ENCODE measurements at places on chromosomes 6 and 20.

DNA sequence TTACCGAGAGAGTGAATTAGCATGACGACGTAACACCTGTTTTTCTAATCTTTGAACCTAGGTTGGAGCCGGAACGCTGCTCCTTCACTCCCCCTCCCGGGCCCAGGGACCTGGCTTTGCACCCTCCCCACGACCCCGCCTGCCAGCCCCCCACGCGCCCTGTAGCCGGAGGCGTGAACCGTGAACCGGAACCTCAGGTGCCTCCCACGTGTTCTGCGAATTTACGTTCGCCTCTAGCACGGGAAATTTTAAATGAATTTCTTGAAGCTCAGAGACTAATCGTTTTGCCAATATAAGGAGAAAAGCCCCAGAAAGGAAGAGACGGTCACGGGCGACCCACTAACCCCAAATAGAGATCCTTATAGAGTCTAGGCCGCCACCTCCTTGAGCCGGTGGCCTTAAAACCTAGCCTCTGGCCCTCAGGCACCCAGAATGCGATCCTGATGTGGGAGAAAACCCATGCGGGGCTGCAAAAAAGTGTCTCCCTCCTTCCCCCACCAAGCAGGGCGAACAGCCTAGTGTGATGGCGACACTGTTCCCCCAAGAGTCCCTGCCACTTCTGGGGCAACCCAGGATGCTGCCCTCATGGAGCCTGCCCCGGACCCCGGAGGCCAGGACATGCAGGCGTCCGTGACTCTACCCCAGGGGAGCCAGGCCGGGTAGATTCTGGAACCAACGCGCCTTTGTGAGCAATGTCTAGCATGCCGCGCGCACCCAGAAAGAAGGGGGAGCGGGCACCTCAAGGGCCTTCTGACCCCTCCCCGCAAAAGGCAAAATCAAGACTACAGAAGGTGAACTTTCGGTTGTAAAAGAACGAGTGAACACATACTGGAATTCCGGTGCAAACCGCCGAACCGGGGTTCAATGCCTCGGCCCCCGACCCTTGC, 2.7 kb upstream of the SIM1 start:
- DNase-seq = no peak

GRCh38 chr6:107786179-107786578, 37.9 kb downstream of the SCML4 start:
- no peak for DNase-seq

- DNase-seq = no peak
Observed at GRCh38 chr20:36493051-36493800, 48.1 kb upstream of the MYL9 start.

DNA sequence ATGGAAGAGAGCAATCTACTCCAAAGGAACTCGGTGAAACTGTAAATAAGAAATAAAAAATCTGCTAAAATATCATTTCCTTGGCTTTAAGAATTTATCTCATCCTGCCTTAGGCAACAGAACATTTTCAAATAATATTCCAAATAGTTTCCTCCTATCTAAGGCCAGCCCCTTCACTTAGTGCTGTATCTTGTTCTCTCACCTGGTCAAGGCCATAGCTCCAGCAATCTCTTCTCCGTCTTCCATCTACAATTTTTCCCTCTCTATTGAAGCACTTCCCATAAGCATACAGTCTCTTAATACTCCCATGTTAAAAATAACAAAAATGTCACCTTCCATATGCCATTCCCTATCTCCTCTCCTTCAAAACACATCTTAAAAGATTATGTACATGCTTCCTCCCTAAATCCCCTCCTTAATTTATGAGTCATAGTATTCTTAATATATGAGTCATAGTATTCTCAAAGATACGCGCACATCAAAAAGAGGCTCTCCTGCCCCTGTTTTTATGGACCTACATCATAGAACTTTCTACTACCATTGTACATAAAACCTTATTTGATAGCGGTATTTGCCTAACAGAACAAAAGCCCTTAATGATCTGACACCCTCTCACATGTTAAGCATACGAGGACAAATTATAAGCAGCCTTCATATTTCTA, 146.9 kb downstream of the PDE10A start:
- DNase-seq = no peak

- DNase-seq = no peak
Observed at GRCh38 chr6:71012866-71013469, 56.1 kb upstream of the B3GAT2 start.

DNA sequence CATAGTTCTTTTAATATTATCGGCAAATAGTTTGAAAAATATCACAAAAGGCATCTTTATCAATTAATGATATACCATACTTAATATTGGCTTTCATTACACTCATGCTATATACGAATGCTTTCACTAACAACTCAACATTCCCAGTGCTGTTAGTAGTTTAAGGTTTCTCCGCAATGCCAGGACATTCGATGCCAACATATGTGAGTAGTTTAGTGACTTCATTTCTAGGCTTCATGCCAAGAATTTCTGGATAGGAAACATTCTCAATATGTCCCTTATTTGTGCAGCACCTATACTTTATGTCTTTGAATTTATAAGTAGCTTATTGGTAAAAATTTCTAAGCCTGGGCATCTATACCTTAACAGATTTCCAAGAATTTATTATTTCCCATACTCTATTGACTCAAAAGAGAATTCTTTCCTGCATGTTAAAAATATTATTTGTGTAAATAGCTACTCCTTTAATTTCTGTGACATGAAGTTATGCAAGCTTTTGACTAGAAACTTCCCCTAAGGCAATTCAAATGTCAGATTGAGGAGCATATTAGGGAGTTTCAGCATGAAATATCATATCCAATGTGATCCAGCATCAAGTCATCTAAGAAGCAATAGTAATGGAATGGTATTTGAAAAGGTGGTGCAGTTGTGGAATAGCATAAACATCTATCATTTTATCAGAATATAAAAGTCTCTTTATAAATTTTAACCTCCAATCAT, 236.0 kb upstream of the STXBP5 start:
- no peak for DNase-seq

DNA sequence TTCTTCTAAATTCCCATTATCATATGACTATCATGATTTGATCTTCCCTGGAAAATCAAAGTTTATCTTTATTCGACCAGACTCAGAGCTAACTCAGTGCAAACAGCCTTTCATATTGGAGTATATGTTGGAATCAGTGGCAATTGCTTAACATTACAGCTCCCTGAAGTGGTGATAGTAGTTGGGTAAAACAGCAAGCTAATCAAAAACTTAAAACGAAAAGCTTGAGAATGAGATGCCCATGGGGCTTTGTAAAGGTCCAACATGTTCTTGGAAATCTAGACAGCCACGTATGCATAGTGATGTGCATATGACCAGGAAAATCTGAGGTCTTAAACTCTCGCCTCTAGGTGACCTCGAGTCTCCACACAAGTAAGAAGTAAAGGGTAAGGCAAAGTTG, 437.6 kb downstream of the KIF16B start:
- no peak for DNase-seq

- DNase-seq = no peak
Observed at GRCh38 chr6:122712093-122712447, 67.4 kb upstream of the FABP7 start.

DNA sequence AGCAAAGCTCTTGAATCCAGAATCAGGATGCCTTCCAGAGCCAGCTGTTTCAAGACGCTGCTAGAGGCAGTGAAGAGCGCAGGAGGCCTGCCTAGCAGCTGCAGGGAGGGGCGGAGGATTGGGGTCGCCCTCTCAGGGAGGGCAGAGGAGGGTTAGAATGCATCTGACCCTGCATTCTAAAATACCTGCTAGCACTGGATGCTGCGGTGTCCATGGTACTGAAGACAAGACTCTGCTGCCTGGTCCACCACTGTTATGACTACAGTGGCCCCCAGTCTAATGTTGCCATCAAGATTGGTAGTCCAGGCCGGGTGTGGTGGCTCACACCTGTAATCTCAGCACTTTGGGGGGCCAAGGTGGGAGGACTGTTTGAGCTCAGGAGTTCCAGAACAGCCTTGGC, 193.7 kb upstream of the PROKR2 start:
- no peak for DNase-seq

DNA sequence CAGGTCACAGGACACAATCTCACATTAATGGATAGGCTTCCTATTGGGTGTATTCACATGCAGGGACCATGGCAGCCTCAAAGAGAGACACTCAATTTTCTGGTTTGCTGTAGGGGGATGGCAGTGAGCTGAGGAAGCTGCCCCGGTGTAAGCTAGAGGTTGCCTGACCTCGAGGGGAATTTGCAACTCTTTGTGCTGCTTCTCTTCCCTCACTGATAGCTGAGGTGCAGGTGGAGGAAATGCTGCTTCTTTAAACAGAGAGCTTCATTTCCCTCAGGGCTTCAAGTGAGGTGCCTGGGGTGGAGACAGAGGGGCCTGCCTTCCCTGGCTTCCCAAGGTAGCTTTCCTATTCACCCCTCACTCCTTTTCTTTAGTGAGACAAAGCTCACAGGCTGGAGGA, 151.9 kb downstream of the CD83 start:
- no peak for DNase-seq

DNA sequence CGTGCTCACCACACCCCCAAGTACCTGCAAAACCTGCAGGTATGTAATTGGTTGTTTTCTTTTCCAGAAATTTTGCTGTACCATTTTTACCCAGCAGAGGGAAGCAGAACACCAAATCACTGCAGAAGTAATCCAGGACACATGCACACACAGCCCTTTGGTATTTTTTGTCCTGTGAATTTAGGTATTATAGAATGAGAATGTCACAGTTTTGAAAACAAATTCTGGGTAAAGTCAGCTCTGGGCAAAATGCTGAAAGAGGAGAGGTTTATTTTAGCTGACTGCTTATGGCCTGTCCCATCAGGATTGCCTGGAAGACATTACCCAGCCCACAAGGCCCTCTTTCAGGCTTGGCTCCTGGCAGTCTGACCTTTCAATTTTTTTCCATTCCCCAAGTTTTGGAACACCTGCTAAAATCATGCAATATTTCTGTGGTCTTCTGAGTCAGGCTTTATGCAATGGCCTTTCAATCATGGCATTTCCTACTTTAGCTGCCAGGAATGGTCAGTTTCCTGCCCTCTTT, 3.5 kb upstream of the EFHC1 start:
- DNase-seq = no peak

- DNase-seq = no peak
Observed at GRCh38 chr6:170116636-170117035, 174.2 kb downstream of the DLL1 start.

GRCh38 chr6:149463781-149464180, 21.0 kb downstream of the ZC3H12D start:
- no peak for DNase-seq

GRCh38 chr6:85537055-85537494, 56.6 kb downstream of the SNX14 start:
- DNase-seq = no peak

DNA sequence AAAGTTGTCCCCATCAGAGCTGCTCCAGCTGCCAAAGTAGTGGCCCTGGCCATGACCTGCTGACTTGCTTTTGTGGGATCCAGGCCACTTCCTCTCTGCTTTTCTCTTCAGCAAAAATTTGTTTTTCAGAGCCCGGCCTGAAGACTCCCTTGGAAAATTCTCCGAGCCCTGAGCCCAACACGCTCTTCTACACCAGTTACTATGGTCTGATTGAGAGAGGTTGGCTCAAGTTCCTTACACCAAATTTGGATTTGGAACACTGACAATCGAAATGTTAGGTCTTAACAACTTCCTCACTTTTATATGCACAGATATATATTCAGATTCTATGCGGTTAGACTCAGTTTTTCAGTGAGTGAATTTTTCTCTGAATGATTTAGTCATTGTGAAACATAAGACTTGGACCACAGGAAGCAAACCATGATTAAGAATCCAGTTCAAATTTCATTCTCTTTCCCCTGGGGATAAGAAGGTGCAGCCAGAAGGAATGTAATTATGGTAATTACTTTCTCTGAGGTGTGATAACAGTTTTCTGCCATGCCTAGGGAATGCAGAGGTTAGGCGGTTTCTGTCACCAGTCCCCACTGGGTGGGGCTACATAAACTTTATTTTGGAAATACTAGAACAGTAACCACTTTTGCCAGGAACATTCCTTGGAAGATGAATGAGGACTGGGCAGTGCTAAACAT, 365.2 kb downstream of the SYNE1 start:
- no peak for DNase-seq

- no peak for DNase-seq
Observed at GRCh38 chr6:118649918-118650581, 1.3 kb downstream of the CEP85L start.

GRCh38 chr6:130838250-130838860, 11.1 kb downstream of the SMLR1 start:
- no peak for DNase-seq

GRCh38 chr6:107712665-107713551, 111.2 kb downstream of the SCML4 start:
- no peak for DNase-seq

GRCh38 chr6:73476723-73477122, 15.2 kb downstream of the MTO1 start:
- DNase-seq = no peak

GRCh38 chr20:1862663-1863053, 32.5 kb upstream of the SIRPA start:
- DNase-seq = no peak

DNA sequence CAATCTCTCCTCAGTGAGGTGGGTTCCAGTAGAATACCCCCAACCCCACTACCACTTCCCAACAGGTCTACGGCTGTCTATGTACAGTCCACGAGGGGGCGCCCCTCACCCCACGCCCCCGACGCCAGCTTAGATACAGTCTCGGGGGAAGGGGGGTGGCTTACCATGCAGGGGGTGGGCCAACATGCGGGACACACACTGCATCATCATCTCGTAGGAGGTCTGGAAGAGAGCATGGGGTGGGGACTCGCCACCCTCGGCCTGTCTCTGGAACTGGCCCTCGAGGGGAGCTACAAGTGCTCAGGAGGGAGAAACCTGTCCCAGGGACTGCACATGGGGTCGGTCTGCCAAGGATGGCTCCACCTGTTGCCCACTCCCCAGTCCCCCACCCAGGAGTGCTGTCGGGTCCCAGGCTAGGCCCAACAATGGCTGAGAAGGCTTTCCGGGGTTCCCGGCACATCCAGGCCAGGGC, 8.5 kb downstream of the MTCH1 start:
- no peak for DNase-seq

DNA sequence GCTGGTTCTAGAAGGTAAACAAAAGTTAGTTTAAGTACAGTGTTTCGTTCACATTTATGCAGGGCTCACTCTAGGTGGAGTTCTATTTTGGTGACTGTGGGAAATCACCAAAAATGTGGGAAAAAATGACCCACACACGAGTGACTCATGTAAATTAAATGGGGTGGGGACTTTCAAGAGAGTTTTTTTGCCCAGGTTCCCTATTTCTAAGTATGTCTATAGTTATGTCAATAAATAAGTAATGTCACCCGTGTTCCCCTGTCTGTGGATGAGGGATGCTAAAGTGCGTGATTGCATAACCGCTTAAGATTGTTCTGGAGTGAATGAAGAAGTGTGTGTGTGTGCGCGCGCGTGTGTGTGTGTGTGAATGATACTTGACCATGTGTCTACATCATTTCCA, 69.1 kb downstream of the MYB start:
- no peak for DNase-seq

All from stimulated activated CD8-positive, alpha-beta memory T cell treated with anti-CD3 and anti-CD28 coated beads, Interleukin-4, amount 100 ng/mL, for 1 hour (primary cell).